Tibial artery (tissue), 4 donors: ENCODE measurements at places on chromosomes 13 and 19.

- DNase-seq, result no peak
Measured at GRCh38 chr13:113508521-113509254, 18.2 kb upstream of the DCUN1D2 start.

- no peak for DNase-seq
Measured at GRCh38 chr13:67977066-67977465, 746.9 kb upstream of the PCDH9 start.

DNA sequence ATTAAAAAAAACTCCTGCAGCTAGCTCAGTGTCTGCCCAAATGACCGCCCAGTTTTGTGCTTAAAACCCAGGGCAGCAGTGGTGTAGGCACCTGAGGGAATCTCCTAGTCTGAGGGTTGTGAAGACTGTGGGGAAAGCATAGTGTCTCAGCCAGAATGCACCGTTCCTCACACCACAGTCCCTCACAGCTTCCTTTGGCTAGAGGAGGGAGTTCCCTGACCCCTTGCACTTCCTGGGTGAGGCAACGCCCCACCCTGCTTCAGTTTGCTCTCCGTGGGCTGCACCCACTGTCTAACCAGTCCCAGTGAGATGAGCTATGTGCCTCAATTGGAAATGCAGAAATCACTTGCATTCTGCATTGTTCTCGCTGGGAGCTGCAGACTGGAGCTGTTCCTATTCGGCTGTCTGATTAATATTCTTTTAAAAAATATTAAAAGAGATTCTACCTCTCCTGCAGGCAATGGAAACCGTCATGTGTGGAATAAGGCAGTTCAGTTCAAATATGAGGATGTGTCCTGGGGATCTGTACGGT is 645.7 kb downstream of the FGF9 start:
- no peak for DNase-seq

DNA sequence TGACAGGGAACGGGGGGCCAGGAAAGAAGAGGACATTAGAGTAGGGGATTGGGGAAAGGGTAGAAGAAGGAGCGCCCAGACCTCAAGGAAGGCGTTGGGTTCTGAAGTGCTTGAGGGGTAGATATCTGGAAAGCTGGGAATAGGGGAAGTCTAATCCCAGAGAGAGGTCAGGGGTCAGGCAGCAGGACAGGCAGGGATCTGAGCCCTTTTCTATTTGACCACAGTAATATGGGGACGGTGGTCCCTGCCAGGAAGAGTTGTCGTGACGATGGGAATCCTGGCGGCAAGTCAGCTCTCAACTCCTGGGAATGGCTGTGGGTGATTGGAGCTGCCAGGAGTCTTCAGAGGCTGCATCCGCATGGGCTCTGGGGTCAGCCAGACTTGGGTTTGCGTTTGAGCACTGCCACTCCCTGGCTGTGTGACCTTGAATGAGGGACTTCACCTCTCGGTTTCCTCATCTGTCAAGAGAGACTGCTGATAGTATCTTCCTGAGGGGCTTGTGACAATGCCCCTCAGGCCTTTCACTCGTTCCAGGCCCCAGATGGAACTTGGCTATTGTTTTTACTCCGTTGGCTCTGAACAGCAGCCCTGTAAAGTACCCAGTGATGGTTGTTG is 1.3 kb downstream of the AP2A1 start:
- no peak for DNase-seq

- DNase-seq, result no peak
Measured at GRCh38 chr13:71621174-71622124, 245.6 kb downstream of the DACH1 start.

- DNase-seq, result no peak
Measured at GRCh38 chr13:39353988-39354387, 249.0 kb downstream of the LHFPL6 start.
